NCI-H524 treated with DMSO at 0.1 percent for 48 hours (cell line): ENCODE measurements at places on chromosomes 6 and 20.

DNA sequence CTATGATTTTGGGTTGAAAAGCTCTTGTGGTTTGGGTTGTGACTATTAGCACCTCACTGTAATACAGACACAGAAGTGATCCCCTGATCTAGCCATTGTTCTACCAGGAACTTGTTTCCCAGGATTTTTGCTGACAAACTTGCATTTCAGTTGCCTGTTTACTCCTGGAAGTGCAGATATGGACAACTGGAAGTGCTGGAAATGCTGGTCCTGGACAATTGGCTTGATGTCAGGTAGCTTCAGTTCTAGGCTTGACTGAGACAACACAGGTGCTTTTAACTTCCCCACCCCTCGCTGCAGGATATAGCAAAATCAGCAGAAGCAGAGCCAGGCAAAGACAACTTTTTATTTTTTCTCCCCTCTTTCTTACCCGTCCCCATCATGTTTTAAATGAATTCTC, 27.1 kb upstream of the FBXO30 start:
- no peak for DNase-seq

DNA sequence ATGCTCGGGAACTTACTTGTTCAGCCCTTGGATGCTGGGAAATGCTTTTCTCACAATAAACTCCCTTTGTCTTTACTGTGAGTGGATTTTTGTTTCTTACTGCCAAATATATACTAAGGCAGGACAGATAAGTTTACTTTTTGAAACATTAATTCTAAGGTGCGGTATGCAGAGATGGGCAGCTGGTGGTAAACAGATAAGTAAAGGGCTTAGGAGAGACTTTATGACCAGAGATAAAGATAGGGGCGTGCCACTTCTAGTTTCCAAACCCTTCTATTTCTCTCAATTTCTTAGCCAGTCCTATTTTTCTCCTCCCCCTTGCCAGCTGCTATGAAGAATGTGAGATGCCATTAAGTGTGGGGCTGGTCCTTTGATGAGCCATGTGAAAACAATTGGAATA, 16.3 kb downstream of the SAMD3 start:
- no peak for DNase-seq

DNA sequence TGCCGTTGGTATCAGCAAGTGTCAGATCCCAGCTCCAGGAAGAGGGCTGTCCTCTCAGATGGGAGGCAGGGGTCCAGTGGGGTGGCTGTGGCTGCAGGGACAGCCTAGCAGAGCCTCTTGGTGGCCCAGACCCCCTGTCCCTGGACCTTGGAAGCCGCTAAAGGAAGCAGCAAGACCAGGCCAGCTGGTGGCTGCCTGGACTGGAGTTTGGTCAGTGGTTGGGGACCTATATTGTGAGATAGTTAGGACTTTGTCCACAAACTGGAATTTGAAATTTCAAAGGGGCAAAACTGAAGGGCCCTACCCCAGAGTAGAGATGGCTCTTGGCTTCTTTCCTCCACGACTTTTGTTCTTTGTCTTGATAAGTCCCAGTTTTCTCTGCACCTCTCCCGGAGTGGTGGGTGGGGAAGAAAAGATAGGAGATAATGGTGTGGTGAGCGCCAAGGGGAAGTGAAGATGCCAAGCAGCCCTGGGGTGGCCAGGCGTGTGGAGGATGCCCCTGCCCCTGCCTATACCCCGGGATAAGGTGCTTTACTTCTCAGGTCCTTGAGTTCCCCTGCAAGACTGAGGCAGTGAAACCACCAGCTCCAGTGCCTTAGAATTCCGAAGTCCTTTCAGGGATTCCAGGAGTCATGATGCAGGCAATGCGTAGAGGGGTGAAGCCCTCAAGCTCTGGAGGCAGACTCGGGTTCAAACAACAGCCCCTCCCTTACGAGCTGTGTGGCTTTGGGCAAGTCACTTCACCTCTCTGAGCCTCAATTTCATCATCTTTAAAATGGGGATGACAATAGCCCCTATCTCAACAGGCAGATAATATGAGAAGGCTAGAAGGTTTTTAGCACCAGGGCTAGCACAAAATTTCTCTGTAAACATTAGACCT, 40.2 kb downstream of the HNF4A start:
- no peak for DNase-seq

GRCh38 chr6:31851485-31851832, 11.2 kb downstream of the NEU1 start:
- DNase-seq, result no peak

- DNase-seq, result no peak
Measured at GRCh38 chr6:28586324-28586723, 60.6 kb downstream of the GPX5 start.

DNA sequence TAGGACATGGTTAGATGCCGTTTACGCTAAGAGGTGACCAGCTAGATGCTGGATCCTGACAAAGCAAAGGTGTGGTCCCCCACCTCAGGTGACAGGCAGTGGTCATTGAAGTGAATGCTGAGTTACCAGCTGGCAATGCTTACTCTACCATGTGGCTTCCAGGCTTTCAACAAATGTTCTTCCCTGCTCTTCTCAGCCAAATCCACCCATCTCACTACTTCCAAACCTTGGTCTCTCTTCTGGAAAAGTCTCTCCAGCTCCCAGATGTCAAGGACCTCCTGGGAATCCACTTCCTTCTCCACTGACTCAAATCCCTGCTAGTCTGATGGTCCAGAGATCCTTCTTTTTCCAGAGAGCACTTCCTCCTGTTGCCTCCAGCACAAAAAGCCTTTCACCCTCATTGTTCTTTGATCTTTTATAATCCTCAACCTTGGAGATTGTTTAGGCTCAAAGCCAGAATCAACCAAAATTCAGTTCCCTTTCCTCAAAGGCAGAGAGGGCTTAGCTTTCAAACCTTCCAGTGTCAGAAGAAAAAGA, 228.0 kb downstream of the ZNF217 start:
- DNase-seq, result no peak

GRCh38 chr6:137417396-137417795, 76.8 kb downstream of the OLIG3 start:
- no peak for DNase-seq

GRCh38 chr20:40962733-40963504, 65.7 kb upstream of the TOP1 start:
- DNase-seq, result peak; percentile 24

GRCh38 chr6:44104481-44105021, 22.7 kb downstream of the MRPL14 start:
- no peak for DNase-seq

DNA sequence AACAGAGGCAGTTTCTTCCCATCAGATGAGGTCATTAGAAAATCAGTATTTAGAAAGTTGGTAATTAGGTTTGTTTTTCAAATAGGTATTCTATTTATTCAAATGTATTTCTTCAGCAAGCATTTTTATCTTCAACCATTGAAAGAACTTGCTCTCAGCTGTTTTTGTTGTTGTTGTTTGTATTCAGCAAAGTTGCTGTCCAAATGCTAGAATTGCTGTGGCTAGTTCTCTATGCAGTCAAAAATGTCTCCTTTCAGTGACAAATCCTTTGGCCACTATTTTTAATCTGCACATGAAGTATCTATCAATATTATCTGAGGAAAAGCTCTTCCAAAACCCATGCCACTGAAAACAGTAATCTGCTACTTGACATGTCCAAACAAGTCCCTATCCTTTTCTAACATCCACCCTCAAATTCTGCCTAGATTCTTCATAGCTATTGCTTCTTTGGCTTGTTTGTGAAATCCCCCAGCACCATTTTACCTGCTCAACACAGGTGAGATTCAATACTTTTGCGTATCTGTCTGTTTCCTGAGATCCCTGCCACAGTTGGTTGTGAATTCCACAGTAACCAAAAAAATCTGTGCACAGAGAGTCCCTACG, 1005.4 kb downstream of the GRIK2 start:
- no peak for DNase-seq

GRCh38 chr6:97925504-97925903, 642.5 kb upstream of the MMS22L start:
- DNase-seq, result no peak

GRCh38 chr6:169960886-169961611, 209.6 kb downstream of the ERMARD start:
- DNase-seq, result no peak

DNA sequence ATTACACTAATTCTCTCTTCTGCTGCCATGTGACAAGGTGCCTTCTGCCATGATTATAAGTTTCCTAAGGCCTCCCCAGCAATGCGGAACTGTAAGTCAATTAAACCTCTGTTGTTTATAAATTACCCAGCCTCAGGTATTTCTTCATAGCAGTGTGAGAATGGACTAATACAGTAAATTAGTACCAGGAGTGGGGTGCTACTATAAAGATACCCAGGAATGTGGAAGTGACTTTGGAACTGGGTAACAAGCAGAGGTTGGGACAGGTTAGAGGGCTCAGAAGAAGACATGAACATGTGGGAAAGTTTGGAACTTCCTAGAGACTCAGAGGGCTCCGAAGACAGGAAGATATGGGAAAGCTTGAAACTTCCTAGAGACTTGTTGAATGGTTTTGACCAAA, 34.8 kb downstream of the MICA start:
- no peak for DNase-seq

- no peak for DNase-seq
Measured at GRCh38 chr6:113734982-113735381, 122.2 kb upstream of the MARCKS start.

DNA sequence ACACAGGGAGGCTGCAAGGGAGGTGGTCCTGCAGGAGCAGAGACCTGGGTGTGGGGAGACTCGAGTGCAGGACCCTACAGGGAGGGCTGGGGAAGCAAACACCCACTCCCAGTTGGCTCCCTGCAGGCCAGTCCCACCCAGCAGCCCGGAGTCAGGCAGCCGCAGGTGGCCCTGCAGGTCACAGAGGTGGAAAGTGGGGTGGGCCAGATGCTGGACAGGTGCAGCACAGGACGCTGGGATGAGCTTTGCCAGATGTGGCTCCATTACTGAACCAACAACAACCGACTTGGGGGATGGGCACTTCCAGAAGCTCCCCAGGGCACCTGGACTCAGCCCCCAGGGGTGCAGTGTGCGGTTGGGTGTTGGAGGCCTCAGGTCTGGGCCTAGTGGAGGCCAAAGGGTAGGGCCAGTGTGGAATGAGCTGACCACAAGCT, 26.6 kb upstream of the MYT1 start:
- no peak for DNase-seq

GRCh38 chr6:3230256-3230882, 2.9 kb upstream of the TUBB2B start:
- DNase-seq, result no peak

GRCh38 chr20:5041433-5041832, 40.1 kb upstream of the SLC23A2 start:
- DNase-seq, result no peak

DNA sequence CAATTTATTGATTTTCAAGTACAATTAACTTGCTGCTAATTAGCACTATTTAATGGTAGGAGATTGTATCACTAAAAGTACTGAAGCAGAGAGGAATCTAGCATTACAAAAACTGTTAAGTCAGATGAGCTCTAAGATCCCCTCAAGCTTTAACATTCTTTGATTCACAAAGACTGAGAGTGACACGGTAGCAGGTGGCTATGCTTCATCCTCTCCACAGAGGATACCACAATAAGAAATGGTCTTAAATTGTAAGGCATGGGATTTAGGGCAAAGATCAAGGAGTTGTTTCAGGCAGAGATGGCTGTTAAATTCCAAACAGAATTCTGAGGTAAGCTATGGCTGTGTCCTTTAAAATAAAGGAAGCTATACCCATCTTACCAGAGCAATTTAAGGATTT, 67.8 kb upstream of the BEND6 start:
- no peak for DNase-seq

DNA sequence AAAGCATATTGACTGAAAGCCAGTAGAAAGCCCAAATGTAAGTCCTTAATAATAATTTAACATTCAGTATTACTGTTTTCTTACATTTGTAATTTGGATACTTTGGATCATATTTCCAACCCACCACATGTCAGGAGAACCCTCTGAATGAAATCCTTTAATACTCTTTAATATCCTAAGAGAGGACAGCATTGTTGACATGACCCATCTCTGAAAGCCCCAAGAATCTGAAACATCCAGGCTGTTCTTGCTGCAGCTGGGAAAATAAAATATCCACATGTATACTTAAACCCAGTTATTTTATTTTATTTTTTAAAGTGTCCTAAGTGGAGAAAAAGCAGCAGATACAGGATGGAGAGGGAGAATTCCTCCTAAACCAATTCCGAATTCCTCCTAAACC, 130.8 kb upstream of the RIPOR2 start:
- no peak for DNase-seq

GRCh38 chr6:139355172-139355571, 19.3 kb downstream of the CITED2 start:
- no peak for DNase-seq

DNA sequence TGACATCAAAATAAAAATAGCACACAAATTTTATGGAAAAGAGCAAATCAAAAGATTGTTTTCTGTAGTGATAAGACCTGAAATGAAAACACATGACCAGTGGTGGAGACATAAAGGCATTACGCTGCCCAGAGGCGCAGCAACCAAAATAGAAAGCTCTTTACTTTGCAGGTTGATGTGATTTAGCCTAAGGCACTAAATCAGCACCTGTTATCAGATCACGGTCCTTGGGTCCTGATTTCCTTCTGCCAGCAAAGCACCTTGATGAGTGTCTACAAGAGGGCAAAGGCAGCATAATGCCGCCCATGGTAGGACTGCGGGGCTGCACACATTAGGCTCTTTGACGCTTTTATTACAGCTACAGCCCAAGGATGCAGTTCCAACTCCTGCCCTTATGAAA, 19.3 kb upstream of the RAMACL start:
- no peak for DNase-seq
